ENCODE measurements at places on chromosomes 16 and 17.
A peak's percentile ranks its signal among the peaks of the same experiment; 100 is the strongest.

- DNase-seq = no peak
These were observed 1.3 kb downstream of the TMEM219 start for GRCh38 chr16:29963021-29963743.

GRCh38 chr16:53865494-53865863 is 161.5 kb downstream of the FTO start:
- no peak for DNase-seq

GRCh38 chr17:28261219-28261618 is 57.8 kb upstream of the TMEM97 start:
- no peak for DNase-seq

- no peak for DNase-seq
These were observed 208.9 kb upstream of the WSCD1 start for GRCh38 chr17:5861246-5861645.

- DNase-seq = no peak
These were observed 80.6 kb upstream of the CDH11 start for GRCh38 chr16:65202461-65202860.

- DNase-seq = no peak
These were observed 13.8 kb upstream of the AATK start for GRCh38 chr17:81179861-81180260.

GRCh38 chr17:28499364-28499664 is 6.8 kb upstream of the FOXN1 start:
- DNase-seq = no peak

DNA sequence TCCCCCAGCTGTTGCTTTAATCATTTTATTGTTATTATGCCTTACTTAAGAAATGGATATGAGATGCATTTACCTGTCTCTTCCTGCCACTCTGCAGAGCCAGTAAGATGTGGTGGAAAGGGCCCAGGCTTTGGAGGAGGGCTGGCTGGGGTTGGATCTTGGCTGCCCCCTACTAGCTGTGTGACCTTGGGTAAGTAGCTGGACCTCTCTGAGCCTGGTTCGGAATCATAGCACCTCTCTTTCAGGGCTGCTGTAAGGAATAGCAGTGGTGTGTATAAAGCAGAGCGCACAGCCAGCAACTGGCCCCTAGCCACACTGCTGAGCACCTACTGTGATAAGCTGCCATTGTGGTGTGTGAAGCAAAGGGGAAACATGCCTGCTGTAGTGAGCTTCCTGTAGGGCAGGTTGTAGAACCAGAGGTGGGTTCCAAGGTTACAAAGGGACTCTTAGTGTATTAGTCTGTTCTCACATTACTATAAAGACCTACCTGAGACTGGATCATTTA is 23.9 kb downstream of the MAPT start:
- no peak for DNase-seq

GRCh38 chr16:30122604-30123160 is 338 bp downstream of the MAPK3 start:
- DNase-seq = no peak

GRCh38 chr17:74543891-74544760 is 1.8 kb downstream of the CD300C start:
- no peak for DNase-seq

- DNase-seq = no peak
These were observed 53.0 kb downstream of the LDHD start for GRCh38 chr16:75063549-75064088.

GRCh38 chr17:62614142-62614541 is 13.3 kb upstream of the MRC2 start:
- DNase-seq = peak; percentile 15

- DNase-seq = no peak
These were observed 20.8 kb downstream of the ZP2 start for GRCh38 chr16:21190599-21190998.

DNA sequence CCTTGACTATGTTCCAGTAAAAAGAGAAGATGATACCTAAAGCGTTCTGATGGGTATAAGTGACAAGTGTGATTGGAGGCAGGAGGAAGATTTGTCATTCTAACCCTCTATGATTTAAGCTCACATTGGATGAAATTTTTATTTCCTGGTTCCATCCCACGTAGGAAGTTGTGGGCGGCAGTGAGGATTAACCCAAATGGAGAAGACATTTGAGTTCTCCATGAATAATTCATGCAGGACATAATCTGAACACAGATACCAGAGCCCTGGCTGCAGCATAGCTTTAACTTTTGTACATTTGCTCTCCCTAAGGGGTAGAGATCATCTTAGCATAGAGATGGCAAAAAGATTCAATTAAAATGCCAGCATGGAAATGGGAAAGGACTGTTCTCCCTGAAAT is 146.3 kb downstream of the SLC39A11 start:
- no peak for DNase-seq

DNA sequence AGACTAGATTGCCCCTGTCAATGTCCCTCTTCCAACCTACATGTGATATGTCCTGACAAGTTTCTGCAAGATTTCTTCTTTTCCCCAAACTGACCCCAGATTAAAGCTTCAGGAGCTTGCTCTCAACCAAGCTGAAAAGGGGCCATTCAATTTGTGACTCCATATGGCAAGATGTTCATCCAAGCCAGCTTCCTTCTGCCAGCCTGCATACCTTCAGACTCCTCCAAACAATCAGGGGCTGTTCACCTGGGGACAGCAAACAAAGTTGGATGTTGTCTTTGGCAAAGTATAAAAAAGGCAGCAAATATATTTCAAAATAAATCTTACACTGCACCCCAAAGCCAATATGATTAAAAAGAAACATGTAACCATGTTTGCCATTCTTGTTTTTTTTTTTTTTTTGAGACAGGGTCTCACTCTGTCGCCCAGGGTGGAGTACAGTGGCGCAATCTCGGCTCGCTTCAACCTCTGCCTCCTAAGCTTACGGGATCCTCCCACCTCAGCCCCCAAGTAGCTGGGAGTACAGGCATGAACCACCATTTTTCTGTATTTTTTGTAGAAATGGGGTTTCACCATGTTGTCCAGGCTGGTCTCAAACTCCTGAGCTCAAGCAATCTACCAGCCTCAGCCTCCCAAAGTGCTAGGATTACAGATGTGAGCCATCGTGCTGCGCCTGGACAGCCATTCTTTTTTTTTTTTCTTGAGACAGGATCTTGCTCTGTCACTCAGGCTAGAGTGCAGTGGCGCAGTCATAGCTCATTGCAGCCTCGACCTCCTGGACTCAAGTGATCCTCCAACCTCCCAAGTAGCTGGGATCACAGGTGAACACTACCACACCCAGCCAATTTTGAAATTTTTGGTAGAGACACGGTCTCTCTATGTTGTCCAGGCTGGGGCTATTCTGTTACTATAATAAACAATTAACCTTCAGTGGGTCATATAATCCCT is 50.0 kb upstream of the AKAP1 start:
- DNase-seq = no peak

DNA sequence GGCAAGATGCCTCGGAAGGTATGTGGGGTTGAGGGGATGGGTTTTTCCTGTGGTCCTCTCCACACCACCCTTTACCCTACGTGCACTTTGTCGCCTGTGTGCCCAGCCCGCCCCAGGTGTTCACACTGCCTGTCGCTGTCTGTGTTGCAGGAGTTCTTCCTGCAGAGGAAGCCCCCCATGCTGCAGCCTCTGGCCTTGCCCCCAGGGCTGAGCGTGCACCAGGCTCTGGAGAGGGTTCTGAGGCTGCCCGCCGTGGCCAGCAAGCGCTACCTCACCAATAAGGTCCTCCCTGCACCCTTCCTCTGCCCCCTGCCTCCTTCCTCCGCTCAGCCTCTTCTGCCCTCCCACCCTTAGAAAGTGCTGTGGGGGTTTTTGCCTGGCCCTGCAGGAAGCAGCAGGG is 15.2 kb downstream of the PFAS start:
- DNase-seq = no peak

GRCh38 chr17:45288825-45289224 is 26.9 kb upstream of the SPATA32 start:
- DNase-seq = no peak

DNA sequence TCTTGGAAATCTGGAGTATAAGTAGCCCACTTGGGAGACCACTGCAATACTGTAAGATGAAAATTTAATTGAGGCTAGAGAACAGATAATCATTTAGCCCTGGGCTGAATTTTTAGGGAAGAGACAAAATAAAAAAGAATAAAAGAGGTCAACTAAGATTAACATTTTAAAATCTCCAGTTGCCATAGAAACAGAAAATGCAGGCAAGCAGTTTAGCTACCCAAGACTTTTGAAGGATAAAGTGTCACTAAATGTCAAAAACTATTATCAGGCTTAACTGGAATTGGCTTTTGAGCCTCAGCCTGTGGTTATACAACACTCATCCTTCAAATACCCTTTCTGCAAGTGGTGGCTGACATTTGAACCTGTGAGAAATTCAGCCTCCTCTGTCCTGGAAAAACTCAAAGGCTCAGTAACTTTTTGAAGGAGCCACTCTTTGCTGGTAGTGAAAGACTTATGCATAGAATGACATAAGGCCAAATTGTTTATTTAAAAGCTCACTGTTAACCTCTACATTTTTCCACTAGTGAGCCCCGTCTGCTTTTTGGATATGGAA is 220.7 kb upstream of the KCNJ16 start:
- no peak for DNase-seq

DNA sequence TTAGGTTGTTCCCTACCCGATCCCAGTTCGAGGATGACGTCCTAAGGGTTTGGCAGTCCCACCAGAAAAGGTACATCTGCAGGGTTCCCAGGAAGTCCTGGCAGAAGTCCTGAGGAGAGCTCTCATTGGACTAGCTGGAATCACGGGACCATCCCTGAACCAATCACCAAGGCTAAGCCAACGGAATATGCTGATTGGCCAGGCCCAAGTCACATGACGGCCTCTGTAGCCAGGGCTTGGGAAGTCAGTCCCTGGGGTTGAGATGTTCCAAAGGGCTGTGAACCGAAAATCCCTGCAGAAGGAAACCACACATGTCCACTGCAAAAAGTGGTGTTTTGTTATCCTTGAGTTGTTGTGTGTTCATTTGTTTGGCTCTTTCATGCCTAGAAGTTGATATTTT is 68.2 kb upstream of the ZNF423 start:
- no peak for DNase-seq

- DNase-seq = no peak
These were observed 275.3 kb downstream of the PARN start for GRCh38 chr16:14354561-14355351.

DNA sequence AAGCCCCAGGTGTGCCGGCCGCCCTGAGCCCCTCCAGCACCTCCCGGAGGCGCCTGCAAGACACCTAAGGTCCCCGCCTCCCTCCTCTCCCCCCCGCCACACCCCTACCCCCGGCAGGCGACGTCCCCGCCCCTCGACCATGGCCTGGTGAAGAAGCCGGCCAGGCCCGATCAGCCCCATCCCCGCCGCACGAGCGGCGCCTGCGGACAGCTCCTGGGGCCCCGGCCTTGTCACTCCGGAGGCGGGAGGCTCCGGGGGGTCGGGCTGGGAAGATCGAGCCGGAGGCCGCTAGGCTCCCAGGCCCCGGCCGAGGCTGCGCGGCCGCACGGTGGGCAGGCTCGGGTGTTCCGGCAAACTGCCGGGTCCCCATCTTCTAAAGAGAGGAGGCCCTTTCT is 405 bp upstream of the ACE start:
- DNase-seq = no peak

DNA sequence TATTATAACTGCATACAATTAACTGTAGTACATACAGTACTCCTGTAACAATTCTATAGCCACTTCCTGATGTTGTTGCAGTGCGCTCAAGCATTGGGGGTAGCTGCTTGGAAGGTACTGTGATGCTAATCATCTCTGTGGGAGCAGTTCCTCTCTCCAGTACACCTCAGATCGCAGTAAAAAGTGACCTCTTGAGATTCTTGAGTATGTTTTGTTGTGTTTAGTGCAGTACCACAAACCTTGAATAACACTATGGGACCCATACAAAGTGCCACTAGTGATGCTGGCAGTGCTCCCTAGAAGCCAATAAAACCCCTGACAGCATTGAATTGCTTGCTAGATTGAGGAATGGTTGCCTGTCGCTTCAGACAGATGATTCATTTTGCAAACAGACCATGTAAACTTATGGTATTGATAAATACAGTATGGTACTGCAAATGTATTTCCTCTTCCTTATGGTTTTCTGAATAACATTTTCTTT is 193.0 kb downstream of the SPECC1 start:
- no peak for DNase-seq

Data from left renal cortex interstitium (tissue), 4 donors.